AG04450 (cell line): ENCODE measurements at places on chromosomes 5 and 9.

- no peak for DNase-seq
These were observed 1938.4 kb upstream of the C9orf72 start for GRCh38 chr9:29511680-29512079.

DNA sequence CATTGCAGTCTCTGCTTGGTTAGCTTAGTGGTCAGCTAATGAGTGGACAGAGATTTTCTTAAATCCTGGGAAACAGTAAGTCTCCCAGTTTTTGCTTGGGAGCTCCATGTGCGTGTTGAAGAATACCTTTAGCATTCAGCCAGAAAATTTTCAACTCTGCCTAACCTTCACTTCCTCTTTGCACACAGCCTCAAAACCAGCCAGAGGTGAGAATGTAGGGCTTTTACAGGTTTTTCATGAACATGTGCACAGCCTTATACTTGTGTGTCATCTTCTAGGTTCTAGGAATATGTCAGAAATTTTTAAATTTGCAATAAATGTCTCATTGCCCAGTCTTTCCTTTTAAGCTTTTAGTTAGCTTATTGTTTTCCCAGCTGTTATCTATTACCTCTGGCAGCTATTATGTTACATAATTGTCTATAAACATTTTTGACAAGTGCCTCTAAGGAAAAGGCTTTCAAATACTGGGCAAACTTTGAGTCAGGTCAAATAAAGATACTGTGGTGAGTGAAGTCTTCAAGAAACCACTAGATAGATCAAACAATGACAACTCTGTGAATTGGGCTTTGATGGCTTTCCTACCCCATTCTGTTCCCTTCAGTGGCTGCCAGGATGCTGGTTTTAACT, 12.7 kb downstream of the ADGRV1 start:
- DNase-seq: no peak

GRCh38 chr5:146238973-146239372, 35.6 kb downstream of the RBM27 start:
- no peak for DNase-seq

DNA sequence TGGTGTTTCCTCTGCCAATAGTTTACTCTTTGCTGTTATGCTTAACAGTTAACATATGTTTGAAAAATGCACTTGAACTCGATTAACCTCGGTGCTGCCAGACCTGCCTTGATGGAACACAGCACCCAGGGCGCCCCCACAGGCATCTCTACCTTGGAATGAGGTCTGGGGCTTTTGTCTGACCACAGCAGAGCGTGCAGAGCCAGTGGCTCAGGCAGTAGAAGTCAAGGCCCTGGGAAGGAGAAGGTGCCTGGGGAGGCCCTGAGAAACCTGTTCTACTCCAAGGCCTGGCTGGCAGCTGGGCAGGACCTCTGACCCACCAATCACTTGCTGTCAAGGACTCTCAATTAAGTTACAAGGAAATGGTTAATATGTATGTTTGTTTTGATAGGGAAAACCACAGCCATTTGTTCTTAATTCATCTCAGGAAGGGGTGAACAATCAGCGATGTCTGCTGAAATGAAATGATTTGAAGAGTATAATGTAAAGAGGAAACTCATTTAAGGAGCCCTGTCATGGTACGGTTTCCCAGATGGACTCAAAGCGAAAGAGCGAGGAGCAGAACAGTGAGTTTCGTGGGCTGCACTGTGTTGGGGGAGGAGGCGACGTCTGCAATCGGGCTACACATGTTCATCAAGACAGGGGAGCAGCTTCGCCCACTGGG, 21.9 kb downstream of the MACROH2A1 start:
- DNase-seq: no peak

DNA sequence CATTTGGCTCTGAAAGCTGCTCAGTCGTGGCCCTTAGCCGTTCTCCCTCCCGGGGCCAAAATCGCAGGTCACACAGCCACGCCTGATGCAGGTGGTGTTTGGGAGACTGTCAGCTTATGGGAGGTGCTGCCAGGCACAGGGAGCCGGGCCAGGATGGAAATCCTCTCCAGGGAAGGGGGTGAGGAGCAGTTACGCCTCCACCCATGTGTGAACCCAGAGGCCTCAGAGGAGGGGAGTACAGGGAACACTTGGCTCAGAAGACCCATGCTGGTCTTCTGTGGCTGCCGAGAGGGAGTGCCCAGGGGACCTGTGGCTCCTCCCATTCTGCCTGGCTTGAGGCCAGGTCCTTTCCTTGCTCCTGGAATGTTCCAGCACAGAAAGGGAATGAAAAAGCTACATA, 3.6 kb upstream of the OLFM1 start:
- no peak for DNase-seq

DNA sequence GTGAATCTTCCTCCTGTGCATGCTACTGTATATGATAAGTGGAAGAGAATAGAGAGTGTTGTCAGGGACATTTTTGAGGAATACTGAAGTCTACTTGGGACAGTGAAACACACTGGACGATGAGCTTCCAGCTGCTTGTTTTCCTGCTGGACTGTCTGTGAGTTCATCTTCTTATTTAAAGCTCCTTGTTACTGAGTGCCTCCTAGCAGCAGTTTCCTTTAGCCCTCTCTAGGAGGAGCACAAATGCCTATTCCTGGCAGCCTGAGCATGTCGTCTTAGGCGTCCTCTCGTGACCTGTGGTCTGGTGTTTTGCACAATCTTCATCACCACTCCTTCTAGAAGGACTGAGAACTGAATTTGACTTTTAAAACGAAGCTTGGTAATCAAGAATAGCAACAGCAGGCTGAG, 43.8 kb downstream of the ANKRD33B start:
- DNase-seq: no peak
